ENCODE measurements at places on chromosomes 7 and 10.

DNA sequence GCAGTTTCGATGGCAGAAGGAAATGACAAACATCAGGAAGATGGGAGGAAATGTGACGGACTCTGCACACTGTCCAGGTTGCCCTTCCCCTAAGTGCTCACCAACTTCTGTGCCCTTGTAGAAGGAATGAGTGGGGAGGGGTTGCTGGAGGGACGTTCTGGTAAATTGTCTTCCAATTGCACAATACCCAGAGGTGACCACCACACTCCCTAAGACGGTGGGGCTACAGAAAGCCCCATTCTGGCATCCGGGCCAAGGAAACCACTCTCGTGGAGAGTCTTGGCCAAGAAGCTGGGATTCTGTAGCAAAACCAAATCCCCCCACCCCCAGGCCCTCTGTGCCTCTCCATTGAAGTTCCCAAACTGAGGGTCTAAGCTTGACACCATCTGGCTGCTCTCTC, 37.1 kb downstream of the ZMIZ1 start:
- DNase-seq = no peak

GRCh38 chr10:10589540-10590303, 427.9 kb upstream of the CELF2 start:
- DNase-seq = no peak

GRCh38 chr7:31747553-31747952, 60.5 kb downstream of the PPP1R17 start:
- DNase-seq = no peak

DNA sequence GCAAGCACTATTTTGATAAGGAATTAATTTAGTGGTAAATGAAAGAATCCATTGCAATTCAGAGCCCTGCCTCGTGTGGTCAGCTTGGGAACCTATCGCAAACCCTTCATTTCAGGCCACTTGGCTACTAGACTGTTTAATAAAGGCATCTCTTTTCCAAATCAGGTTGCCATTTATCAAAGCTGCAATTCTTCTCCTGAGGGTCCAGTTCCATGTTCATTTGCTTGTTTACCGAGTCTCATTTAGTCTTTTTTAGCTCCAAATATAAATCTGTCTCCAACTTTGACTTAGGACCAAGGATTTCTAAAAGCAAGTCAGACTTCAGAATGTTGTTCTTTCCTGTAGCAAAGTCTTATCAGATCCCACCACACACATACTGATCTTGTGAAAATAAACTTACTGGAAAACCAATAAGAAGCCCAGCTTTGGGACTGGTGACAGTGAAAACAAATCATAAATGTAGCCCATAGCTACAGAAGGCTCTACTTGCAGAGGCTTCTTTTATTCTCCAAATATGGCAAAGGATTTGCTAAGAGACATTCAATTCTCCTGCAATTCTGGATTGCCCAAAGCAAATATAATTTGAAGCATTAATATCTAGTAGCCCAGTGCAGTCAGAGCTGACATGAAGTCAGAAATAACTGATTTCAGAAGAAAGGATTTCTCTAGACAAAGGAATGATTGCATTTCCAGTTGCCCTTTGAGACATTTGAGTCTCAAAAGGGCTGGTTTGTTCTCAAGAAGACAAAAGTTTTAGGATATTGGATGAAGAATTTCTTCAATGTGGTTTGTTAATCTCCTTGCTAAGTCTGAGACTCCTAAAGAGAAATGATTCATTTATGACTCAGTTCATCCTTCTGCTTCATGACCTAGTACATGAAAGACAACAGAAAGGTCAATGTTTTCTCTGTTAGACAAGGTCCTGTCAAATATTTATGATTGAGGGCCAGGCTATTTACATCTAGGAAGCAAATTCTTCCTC, 28.0 kb downstream of the PPP1R3C start:
- DNase-seq = no peak

All from hindlimb muscle (tissue), 1 donor.